ENCODE measurements at places on chromosomes 11 and 22.

- no peak for DNase-seq
Observed at GRCh38 chr11:10818594-10818993, 9.9 kb upstream of the EIF4G2 start.

DNA sequence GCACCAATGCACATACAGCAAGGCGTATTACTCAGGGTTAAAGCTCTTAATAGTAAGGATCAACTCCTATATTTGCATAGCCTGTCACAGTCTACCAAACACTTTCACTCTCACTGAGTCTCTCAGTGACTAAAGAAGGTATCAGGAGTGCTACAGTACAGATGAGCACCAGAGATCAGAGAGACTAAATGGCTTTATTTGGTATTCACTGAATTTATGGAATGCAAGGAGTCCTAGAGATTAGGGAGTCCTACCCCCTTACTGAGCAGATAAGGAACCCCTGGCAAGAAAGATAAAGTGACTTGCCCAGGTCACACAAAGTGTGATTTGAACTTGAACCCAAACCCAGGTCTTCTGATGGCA is 396.4 kb upstream of the CCDC90B start:
- DNase-seq: no peak

GRCh38 chr11:20388096-20389055 is 860 bp downstream of the PRMT3 start:
- DNase-seq: no peak

DNA sequence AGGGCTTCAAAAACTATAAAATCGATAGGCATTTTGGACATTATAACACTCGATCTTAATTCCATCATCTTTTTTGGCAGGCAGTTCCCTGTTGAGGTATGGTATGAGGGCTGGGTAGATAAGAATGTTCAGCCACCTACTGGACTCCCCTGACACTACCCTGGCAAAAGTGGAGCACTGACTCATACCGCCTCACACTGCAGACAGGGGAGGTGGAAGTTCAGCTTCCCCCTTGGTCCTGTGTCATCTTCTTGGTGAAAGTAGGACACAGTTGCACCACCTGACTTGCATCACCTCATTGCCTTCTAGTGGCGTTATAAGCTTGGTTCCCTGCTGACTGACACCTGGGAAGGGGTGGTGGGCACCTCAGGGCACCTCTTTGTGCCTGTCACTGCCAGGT is 30.4 kb downstream of the PAAF1 start:
- DNase-seq: no peak

Measured in astrocyte of the cerebellum (primary cell).